Stimulated activated CD4-positive, alpha-beta T cell treated with anti-CD3 and anti-CD28 coated beads, TNF-alpha, amount 100 ng/mL, for 4 hours (primary cell): ENCODE measurements at places on chromosomes 3 and 15.

- DNase-seq, result no peak
Measured at GRCh38 chr3:45437383-45437782, 49.0 kb downstream of the LARS2 start.

GRCh38 chr3:71786551-71786950, 1.6 kb upstream of the PROK2 start:
- DNase-seq, result no peak

- no peak for DNase-seq
Measured at GRCh38 chr15:61621146-61621545, 392.0 kb upstream of the RORA start.

GRCh38 chr15:80942266-80942665, 47.4 kb downstream of the MESD start:
- DNase-seq, result no peak

DNA sequence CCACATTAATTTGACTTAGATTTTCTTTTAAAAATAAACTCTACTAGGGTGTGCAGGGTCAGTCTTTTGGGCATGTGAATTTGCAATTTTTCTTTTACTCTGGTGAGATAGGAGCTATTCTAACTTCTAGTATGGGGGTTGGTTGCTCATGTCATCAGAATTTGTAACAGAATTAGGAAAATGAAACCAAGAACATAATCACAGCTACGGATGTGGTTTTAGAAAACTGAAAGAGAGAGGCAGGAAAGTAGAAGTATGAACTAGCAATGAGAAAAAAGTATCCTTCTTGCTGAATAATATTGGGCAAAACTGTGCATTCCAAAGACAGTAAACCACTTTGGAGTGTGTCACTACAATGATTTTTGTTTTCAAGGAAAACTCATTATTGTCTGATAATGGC, 43.3 kb downstream of the ADPGK start:
- DNase-seq, result no peak

DNA sequence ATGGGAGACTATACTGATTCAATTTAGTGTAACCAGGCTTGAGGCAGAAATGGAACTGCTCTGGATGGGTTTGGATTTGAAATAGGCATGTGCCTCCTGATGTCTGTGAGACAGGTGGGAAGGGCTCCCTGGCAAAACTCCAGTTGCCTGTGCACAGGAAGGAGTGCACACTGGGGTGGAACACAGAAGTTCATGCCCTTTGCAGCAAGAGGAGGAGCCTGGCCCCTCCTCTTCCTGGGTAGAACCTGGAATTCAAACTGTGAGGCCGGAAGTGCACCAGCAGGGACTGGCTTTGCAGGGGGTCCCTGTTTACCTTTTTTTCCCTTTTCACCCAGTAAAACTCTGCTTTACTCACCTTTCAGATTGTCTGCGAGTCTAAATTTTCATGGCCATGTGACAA, 99.9 kb downstream of the GMPS start:
- no peak for DNase-seq

DNA sequence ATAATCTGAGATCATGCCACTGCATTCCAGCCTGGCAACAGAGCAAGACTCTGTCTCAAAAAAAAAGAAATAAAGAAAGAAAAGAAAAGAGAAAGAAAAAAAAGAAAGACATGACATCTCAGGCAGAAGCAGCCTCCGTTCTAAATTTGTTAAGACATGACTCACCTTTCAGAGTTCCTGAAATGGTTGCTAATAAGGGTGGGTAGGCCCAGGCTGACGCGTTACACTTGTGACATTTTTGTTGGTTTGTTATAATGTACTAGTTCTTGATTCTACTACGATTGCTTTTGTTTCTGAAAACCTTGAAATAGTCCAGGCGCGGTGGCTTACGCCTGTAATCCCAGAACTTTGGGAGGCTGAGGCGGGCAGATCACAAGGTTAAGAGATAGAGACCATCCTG, 21.0 kb downstream of the SLC25A20 start:
- DNase-seq, result no peak

DNA sequence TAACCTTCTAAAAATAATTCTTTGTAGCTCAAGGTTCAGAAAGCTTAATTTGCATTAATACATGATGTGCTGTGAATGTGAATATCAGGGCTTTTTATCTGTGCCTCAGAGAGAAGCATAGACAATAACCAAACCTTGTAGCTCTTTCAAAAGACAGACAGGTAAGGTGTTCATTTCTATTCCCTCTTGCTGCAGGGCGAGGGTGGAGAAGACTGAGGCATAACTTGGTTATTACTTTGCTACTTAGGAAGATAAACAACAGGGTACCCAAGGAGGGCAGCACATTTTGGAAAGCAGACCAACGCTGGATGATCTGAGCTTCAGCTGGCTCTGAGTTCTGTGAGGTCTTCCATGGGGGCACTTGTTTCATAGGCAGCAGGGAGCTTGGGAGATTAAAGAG, 408.6 kb upstream of the RARB start:
- no peak for DNase-seq

DNA sequence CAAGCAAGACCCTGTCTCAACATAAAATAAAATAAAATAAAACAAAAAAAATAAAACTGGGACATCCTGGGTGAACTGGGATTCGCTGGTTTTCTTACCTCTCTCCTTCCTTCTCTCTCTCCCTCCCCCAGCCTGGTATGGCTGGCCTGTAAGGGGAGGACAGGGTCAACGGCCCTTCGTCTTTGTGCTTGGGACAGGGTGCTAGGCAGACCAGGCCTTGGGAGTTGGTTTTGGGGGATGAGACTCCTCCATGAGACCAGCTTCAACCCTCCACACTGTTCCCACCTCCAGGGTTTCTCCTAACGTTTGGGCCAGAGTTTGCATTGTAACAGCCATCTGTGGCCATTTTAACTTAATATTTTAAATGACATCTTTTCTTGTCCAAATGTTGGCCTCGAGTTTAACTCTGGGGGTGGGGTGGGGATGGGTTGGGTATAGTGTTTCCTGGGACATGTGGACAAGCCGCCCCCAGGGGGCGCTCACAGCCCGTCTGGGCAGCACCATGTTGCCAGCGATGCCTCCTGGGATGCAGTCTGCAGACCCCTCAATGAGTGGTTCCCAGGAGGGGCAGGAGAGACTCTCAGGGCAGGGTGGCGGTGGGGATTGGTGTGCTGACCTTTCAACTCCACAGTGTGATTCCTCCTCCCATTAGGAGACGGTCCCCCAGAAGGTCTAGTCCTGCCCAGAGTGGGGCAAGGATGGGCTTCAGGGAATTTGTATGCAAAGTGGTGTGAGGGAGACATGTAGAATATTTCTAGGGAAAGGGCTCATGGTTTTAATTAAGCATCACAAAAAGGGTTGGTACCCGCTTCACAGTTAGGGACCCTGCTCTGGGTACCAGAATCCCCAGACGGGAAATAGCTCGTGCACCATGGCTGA, 37.7 kb upstream of the LCTL start:
- DNase-seq, result peak; percentile 32

GRCh38 chr3:5226783-5227182, 39.3 kb downstream of the EDEM1 start:
- DNase-seq, result no peak
